ENCODE measurements at places on chromosomes 3 and 15. TPM values are rescaled to one million over a fixed set of nuclear protein-coding genes. Genes with fewer than 3 reads are reported as not detected.
A peak's percentile ranks its signal among the peaks of the same experiment; 100 is the strongest.

Gene MUSTN1
- 6.2 TPM for total RNA-seq

DNA sequence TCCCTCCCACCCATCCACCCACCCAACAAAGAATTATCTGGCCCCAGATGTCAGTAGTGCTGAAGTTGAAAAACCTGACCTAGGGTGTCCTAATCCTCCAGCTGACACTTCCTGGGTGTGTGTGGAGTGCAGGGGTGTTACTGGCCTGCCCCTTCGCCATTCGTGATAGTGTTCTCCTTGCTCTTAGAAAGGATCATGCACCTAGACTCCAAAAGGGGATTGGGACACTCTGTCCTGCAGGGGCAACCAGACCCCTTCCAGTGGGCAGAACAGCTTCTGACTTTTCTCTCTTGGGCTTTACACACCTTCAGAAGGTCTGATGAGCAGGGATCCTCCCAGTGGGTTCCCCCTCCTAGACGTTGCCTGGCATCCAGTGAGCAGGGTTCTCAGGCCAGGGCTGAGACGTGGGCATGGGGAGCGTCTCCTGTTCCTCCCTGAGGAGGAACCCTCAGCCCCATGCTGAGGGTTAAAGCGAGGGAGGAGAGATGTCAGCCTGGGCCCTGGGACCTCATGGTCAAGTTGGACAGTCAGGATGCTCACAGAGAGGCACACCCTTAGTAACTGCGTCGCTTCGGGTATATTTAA, 75.0 kb downstream of the AAGAB start:
- H3K36me3 ChIP-seq: peaks cover 33% of the 10 kb centered on the region
- DNase-seq: no peak
- no peak overlapping the region for H3K4me3 ChIP-seq
- H3K4me1 ChIP-seq: peaks cover 50% of the 10 kb centered on the region
- H3K27ac ChIP-seq: no peak overlapping the region

- H3K4me3 ChIP-seq: peak overlapping the region; percentile 26
- H3K36me3 ChIP-seq: no peaks in the 10 kb centered on the region
- H3K4me1 ChIP-seq: peaks cover 81% of the 10 kb centered on the region
Observed at GRCh38 chr15:40335938-40336743, 4.6 kb downstream of the CCDC9B start.

DNA sequence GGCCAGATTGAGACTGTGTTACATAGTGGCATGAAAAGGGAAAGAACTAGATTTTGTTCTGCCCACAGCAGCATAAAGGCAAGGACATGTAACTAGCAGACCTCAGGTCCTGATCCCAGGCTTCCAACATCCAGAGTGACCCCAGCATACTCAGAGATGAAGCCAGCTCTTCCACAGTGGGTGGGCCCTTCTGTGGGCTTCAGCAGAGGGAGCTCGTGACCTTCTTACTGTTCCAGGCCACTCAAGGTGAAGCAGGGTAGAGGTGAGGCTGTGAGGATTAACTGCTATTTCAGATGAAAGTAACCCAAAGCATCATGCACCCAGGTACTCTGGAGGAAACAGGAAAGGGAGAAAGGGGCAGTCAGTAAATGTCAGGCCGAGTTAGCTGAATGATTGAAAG, 905 bp upstream of the SLC24A1 start:
- H3K36me3 ChIP-seq: peaks cover 19% of the 10 kb centered on the region
- no peak for DNase-seq
- H3K27me3 ChIP-seq: no peaks in the 10 kb centered on the region
- no peak overlapping the region for H3K27ac ChIP-seq
- H3K4me3 ChIP-seq: no peak overlapping the region
- no peaks in the 10 kb centered on the region for H3K4me1 ChIP-seq

GRCh38 chr3:525415-525814, 328.9 kb downstream of the CHL1 start:
- H3K36me3 ChIP-seq: no peaks in the 10 kb centered on the region
- DNase-seq: no peak
- no peak overlapping the region for H3K27ac ChIP-seq
- no peaks in the 10 kb centered on the region for H3K27me3 ChIP-seq
- no peaks in the 10 kb centered on the region for H3K4me1 ChIP-seq

Gene ATP6V1A
- 73.7 TPM for total RNA-seq
